ENCODE measurements at places on chromosomes 1 and 21. TPM values are rescaled to one million over a fixed set of nuclear protein-coding genes. Genes with fewer than 3 reads are reported as not detected.
A peak's percentile ranks its signal among the peaks of the same experiment; 100 is the strongest.

ZNF683 gene
- not detected for total RNA-seq

UTS2 gene
- not detected for total RNA-seq

KLF17 gene
- total RNA-seq = not detected

CNTN2 gene
- total RNA-seq = not detected

DNA sequence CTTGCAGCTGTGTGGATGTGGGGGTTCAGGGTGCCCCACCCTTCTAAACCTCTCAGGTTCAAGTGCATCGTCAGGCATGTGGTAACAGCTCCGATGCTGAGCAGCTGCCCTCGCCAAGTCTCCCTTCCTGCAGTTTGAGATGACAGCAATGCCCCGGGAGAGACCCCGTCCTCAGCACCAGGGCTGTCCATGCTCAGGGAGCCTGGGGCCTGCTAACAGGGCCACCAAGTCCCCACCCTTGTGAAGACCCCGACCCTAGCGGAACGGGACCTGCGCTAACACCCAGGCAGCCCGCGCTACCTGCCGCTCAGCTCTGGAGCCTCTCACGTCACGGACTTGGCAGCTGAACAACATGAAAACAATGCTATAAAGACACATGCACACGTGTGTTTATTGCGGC lies 159.2 kb upstream of the C1orf174 start:
- no peak for DNase-seq

DNA sequence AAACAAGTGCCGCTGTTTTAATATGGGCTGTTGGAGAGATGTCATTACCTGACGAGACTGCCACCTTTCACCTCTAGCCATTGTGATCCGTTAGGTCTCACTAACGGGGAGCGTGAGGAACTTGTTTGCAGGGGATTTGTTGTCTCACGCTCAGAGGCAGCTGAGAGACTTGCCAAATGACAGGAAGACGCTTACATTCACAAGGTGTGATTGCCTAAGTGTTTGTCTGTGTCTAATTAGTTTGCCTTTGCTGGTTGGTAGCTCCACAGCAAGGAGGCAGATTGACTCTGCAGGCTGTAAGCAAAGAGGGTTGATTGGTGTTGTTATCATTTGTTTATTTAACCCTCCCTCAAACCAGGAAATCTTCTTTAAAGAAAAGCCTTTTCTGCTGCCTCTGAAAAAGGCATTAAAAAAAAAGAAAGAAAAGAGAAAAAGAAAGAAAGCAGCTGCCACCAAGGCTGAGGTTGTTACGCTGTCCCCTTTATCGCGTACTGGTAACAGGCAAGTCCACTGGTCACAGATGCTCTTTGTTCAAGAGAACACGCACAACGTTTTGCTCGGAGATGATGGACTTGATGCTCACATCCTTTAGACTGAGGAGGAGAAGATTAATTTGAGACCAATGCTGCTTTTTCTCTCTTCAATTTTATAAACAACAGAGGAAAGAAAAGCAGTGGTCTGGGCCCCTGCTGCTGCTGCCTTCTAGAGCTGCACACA lies 203.9 kb downstream of the ZNF326 start:
- DNase-seq = no peak

- no peak for DNase-seq
Observed at GRCh38 chr1:62978741-62979140, 194.8 kb downstream of the ATG4C start.

- DNase-seq = no peak
Observed at GRCh38 chr1:14784790-14785773, 186.6 kb downstream of the KAZN start.

GRCh38 chr1:112894561-112895011 lies 61.4 kb downstream of the SLC16A1 start:
- DNase-seq = no peak

DNA sequence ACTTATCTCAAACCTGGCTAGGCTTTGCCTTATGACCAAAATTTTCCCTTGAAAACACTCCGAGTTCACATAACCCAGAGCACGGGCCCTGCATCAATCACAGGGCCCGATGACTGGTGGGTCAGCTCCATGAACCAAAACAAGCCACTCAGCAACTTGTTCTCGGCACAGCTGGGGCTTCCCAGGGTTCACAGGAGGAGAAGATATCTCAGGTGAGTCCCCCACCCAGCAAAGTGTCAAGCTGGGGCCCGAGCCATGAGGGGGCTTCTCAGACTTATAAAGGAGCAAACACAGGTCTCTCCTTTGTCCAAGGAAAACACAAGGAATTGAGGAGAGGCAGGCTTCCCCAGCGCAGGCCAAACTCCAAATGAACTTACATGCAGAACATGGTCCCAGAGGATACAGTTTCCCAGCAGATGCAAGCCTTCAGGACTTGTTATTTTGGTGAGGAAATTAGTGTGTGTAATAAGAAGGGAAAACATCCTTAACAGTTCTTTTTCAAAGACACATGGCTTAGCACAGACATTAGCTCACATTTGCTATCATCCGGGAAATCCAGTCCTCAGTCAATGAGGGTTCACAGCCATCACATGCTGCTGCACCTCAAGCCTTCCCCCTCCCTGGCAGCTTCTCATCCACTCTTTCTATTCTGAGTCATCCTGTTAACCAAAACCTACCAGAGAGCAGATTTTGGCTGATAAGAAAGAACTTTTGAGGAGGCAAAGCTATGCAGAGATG lies 98.1 kb upstream of the NFIA start:
- peak; percentile 47 for DNase-seq
